Hematopoietic multipotent progenitor cell treated with erythropoietin and hydrocortisone succinate and interleukin-3 and kit ligand, for 17 days (in vitro differentiated cells): ENCODE measurements at places on chromosomes 5 and 9.

- no peak for DNase-seq
Measured at GRCh38 chr9:127504887-127505251, 53.6 kb downstream of the LRSAM1 start.

DNA sequence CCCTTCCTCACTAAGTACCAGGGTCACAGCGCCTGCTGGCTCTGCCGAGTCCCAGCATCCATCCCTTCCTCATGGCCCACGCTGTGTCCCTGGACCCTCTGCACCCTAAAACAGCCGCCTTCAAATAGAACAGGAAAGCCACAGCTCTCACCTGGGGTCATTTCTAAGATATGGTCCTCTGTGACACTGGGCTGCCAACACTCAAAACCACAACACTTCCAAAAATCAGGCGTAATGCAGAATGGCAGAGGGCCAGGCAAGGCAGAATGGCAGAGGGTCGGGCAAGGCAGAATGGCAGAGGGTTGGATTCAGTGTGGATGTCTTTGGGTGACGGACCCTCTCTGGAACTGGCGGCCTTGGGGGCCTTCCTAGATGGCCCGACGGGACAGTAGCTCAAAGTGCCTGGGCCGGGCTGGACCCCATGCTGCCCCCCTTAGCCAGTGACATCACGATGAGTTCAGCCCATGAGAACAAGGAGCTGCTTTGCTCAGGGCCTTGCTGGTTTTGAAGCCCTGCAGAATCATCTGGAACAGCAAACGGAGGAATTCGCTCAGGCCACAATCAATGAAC is 35.3 kb downstream of the ZDHHC11B start:
- DNase-seq = no peak

DNA sequence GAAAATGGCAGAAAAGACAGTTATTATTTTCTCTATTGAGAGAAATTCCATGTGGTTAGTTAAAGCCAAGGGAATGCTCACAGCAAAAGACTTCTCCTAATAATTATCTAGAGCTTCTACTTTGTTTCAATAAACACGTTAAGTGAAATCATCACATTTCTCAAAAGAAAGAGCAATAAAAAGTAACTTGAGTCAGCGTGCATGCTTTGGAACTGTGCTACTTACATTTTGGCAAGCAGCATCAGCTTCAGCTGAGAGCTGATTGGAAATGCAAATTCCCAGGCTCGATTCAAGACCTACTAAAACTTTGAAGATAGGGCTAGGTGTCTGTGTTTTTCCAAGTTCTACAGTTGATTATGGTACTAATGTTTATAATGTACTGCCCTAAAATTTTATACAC is 132.1 kb downstream of the CDH18 start:
- DNase-seq = no peak

DNA sequence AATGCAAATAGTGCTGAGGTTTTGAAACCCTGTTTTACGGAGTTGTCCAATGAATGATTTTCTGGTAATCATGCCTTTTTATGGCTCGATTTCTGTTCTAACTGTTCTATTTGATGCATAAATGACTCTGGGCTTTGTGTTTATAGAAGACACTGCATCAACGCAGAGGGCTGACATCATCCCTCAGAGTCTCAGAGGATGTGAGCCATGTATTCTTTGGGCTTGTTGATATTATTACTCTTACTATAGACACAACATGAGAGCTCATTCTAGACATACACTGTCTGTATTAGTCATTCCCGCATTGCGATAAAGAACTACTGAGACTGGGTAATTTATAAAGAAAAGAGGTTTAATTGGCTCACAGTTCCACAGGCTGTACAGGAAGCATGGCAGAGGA is 31.6 kb downstream of the CDH6 start:
- no peak for DNase-seq

DNA sequence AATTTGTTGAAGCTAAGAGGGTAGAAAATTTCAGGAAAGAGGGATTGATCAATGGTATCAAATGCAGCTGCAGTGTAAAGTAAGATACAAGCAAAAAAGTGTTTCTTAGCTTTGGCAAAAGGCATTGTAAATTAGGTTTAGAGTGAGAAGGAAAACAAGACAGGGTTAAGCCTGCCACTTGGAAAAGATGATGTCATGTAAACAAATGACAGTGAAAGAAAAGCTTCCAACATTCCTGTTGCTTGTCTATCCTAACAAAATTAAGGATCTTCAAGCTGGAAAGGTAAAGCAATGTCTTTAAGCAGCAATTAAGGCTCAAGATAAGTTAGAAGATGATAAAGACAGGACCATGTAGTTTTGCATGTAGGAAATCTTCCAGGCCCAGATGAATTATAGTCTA is 139.1 kb upstream of the PPP2R2B start:
- no peak for DNase-seq

DNA sequence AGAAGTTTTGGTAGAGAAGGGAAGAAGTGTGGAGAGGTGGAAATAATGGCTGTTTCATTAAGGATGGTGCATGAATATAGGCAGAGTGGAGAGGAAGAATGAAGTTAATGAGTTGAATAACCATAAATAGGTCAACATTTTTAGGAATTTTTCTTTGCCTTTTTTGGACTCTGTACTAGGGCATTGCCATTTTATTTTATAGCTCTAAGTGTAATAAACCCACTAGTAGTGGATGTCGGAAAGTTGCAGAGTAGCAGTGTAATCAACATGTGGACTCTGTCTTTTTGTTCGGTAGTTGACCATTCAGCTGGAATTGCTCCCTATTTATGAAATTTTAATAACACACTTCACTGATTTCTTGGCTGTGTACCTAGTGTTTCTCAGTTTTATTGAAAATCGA is 199.1 kb downstream of the WDR70 start:
- no peak for DNase-seq

DNA sequence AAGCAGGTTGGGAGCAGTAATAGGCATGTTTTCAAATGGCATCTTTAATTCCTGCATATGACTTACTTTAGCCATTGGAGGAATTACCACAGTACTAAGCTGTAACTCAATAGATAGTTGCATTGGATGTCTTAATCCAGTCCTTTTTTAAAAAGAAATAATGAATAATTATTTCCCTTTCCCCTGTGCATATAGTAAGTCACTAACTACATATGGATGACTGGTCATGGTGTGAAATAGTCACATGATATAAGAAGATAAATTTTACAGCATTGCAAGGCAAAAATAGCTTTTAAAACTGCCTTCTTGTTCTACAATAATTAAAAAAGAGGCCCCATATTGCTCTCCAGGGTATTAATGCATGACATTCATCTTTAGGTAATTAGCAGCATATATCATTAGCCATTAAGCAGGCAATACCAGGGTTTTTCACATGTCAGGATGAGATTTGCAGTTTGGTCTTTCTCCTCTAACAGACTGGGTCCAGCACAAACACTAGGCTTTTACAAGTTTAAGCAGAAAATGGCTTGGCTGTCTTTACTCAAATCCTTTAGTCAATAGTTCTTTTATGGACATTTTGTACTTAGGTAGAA is 606.4 kb upstream of the RORB start:
- no peak for DNase-seq

- DNase-seq = no peak
Measured at GRCh38 chr5:29899583-29899982, 1293.9 kb upstream of the CDH6 start.

- DNase-seq = no peak
Measured at GRCh38 chr5:79330071-79330470, 94.1 kb downstream of the JMY start.

DNA sequence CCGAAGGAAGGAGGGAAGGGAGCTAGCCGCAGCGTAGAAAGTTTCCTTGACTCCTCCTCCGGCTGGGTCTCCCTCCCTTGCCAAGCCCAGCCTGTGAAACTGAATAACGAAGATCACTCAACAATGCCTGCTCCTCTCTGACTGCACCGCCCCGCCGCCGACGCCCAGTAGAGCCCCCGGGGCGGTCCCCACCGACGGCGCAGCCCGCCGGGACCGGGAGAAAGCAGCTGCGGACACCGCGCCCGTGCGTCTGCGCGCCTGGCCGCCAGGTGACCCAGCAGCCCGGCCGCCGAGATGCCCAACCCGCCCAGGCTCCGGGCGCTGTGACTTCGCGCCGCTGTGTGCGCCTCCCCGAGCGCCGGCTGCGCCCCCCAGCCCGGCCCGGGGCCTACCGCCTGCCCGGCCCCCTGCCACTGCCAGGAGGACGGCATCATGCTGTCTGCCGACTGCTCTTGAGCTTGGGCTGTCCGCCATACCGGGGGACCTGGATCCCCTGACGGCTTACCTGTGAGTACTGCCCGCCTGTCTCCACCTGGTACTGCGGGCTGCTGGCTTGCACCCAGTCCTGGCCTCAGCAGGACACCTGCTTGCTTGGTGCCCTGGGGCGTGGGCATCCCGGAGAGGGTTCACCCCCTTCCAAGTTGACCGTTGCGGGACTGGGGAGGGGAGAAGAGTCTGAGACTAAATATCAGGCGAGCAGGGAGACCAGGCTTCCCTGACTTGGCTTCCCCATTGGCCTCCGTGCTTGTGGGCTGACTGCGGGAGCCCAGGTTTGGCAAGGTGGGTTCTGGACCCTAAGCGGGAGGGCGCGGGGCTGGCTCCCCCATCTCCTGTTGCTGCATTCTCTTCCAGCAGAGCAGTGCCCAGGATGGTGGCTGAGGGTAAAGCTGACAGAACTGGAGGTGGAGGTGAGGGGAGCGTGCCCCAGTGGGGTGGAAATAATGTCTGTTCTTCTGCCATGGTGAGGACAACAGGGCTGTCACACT is 26.2 kb upstream of the SPTLC1 start:
- DNase-seq = no peak

- DNase-seq = no peak
Measured at GRCh38 chr9:112112519-112112918, 62.6 kb downstream of the SUSD1 start.

- no peak for DNase-seq
Measured at GRCh38 chr5:87582149-87582548, 169.4 kb upstream of the CCNH start.

- no peak for DNase-seq
Measured at GRCh38 chr9:30982301-30982700, 1402.1 kb upstream of the ACO1 start.

GRCh38 chr9:81594415-81594814 is 94.9 kb downstream of the TLE1 start:
- DNase-seq = no peak

- DNase-seq = no peak
Measured at GRCh38 chr9:113255438-113255837, 19.9 kb downstream of the CDC26 start.

GRCh38 chr5:44675296-44675695 is 133.5 kb upstream of the MRPS30 start:
- DNase-seq = no peak

DNA sequence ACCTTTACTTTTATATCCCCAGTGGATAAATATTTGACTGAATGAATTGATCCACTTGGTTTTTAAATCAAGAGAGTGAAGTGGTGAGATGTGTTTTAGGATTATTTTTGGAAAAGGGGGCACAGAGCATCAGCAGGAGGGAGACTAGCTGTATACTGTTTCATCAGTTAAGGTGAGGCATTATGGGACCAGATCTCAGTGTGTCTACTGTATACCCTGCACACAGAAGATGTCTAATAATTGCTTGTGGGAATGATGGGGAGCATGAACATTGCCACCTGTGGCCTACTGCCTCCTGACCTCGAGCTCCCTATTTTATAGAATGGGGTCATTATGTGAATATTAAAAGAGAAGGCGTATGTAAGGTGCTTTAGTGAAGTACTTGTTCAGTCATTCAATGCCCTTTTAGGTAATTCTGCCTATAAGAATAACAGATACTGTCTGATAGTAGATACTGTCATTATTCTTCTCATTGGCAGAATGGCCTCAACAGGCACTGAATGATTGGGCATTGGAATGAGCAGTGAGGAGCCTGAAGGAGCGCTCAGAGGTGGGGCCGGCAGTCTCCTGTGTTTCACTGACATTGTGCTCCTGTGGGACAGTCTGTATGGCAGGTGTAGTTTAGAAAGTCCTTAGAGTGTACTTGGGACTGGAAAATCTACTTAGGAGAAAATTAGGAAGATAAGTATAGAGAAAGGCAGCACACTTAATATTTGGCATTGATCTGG is 47.4 kb upstream of the FAM120AOS start:
- no peak for DNase-seq

DNA sequence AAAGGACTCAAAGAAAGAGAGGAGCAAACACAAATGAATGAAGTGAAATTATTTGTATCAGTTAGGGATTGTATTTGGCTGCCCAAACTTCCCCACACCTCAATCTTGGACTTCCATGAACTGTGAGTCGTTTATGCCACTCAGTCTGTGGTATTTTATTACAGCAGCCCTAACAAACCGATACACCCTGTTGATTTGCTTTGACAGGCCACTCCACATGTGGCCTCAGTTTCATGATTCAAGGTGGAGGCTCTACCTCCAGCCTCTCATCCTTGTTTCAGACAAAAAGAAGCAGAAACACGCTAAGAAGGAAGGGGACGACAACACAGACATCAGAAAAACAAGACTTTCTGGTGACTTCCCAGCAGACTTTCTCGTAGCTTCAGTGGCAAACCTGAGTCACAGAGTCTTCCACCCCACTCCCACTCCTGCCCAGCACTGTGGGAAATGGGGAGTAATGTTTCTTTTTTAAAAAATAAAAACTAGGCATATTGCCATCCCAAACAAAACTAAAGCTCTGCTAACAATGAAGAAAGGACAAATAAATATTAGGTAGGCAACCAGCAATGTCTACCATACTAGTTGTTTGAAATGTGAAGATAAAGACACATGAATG is 52.2 kb upstream of the ABCA1 start:
- DNase-seq = no peak

DNA sequence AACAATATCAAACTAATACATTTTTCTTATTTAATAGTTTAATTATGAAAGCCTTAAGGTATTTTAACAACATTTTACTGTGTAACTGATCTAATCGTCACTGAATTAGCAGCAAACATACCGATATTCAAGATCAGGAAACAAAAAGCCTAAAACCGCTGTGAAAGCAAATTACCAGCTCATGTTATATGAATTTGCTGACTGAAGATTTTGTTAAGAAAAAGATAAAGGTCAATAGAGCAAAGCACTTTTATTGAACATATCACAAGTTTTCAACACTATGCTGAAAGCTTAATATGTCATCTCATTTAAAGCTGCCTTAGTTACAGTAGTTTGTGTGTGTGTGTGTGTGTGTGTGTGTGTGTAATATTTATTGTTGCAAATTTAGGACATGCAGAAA is 1634.9 kb upstream of the NUDT12 start:
- no peak for DNase-seq

DNA sequence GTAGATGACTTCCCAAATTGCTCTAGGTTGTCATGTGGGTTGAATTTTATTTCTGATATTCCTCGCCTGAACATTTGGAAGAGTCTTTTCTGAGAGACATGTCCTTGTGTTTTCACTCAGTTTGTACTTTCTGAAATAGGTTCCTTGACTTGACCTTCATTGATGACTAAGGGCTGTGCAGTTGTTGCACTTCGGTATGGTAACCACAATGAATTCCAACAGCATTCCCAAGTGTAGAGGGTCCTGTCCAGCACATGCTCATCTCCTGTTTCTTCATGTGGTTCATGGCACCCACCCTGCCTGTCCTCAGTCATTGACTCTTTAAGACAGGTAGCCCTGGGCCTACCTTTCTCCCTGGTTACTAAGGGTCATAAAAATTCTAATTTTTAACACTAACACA is 527.8 kb downstream of the MTRR start:
- no peak for DNase-seq

- DNase-seq = no peak
Measured at GRCh38 chr5:36066540-36067210, at the start of gene UGT3A2. Gene UGT3A2, minus strand, starts transcription at chr5:36066882. Its CDS starts 93 bp downstream, at chr5:36066789.

- DNase-seq = no peak
Measured at GRCh38 chr5:116785106-116785505, 210.5 kb upstream of the SEMA6A start.
